ENCODE measurements at places on chromosomes 6 and 20. TPM values are rescaled to one million over a fixed set of nuclear protein-coding genes. Genes with fewer than 3 reads are reported as not detected.

- H3K4me1 ChIP-seq, result peaks cover 8% of the 10 kb centered on the region
- peak within 1 kb of the TSS; percentile 39 for H3K4me3 ChIP-seq
- peak; percentile 86 for DNase-seq
- H3K27me3 ChIP-seq, result peaks cover 44% of the 10 kb centered on the region
- H3K27ac ChIP-seq, result no peak within 1 kb of the TSS
These were observed at the start of gene TOX2 for GRCh38 chr20:43914311-43915210. TSS of gene TOX2 (plus strand) at chr20:43914852. CDS start at chr20:43914892, 40 bp downstream.

DNA sequence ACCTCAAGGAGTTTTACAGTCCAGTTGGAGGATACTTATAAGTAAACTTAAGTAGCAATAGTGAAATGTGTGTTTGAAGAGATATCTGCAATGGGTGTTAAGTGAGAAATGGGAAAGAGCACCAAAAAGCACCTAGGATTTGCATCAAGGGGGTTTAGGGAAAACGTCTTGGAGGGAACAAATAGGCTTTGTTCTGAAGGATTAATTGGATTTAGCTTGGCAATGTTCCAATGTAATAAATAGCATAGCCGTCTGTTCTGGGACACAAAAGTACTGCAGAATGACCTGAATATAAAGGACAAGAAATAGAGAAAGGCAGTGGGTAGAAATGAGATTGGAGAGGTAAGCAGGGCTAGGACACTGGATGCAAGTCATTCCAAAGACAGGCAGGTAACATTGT, 2.8 kb upstream of the MYO6 start:
- peaks cover 10% of the 10 kb centered on the region for H3K4me1 ChIP-seq
- H3K27ac ChIP-seq, result no peak overlapping the region
- H3K27me3 ChIP-seq, result no peaks in the 10 kb centered on the region
- no peaks in the 10 kb centered on the region for H3K36me3 ChIP-seq
- DNase-seq, result no peak
- H3K4me3 ChIP-seq, result no peak overlapping the region

- DNase-seq, result no peak
- H3K27ac ChIP-seq, result no peak overlapping the region
- H3K4me3 ChIP-seq, result no peak overlapping the region
- no peaks in the 10 kb centered on the region for H3K27me3 ChIP-seq
These were observed 135.3 kb downstream of the AKAP7 start for GRCh38 chr6:131270534-131270933.

GRCh38 chr6:107612762-107613415, 123.0 kb downstream of the SOBP start:
- H3K27me3 ChIP-seq, result no peaks in the 10 kb centered on the region
- no peaks in the 10 kb centered on the region for H3K4me1 ChIP-seq
- DNase-seq, result no peak
- no peaks in the 10 kb centered on the region for H3K36me3 ChIP-seq

- no peak overlapping the region for H3K27ac ChIP-seq
- H3K27me3 ChIP-seq, result no peaks in the 10 kb centered on the region
- no peak overlapping the region for H3K4me3 ChIP-seq
- no peaks in the 10 kb centered on the region for H3K36me3 ChIP-seq
- H3K4me1 ChIP-seq, result no peaks in the 10 kb centered on the region
These were observed 92.6 kb downstream of the DLL1 start for GRCh38 chr6:170198298-170198697.

DNA sequence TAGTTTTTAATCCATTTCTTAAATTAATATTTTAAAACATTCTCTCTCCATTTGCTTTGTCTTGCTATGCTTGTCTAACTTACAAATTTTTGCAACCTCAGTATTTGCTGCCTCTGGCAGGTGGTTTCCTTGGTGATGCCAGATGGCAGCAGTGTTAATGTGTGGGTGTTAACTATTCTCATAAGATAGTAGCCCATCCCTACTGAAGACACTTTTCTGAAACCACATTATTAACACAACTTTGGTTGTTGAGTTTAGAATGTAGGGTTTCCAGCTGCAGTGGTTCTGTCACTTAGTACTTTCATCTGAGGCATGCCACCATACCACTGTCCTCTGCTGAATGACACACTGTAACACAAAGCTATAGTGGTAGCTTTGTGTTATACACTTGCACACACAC, 75.1 kb downstream of the MYO6 start:
- H3K4me3 ChIP-seq, result no peak overlapping the region
- DNase-seq, result no peak
- no peak overlapping the region for H3K27ac ChIP-seq
- H3K4me1 ChIP-seq, result no peaks in the 10 kb centered on the region

DNA sequence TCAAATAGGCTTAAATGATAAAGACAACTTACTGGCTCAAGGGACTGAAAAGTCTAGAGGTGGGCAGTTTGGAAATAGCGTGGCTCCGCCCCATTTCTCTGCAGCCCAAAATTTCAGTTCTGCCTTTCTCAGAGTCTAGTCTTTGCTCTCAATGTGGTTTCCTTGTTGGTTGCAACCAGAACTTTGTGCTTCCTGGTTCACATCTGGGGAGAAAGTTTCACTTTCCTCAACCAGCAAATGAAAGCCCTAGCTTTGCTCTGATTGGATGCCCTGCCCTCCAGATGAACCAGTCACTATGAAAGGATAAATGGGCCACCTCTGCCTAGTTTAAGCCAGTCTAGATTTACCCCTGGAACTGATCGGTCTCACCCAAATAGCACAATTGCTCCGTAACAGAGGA, 14.9 kb downstream of the SYCP2L start:
- no peak for DNase-seq
- no peak overlapping the region for H3K4me3 ChIP-seq

GRCh38 chr6:126198631-126199030, 141.3 kb upstream of the CENPW start:
- no peaks in the 10 kb centered on the region for H3K36me3 ChIP-seq
- H3K4me3 ChIP-seq, result no peak overlapping the region
- DNase-seq, result no peak

DNA sequence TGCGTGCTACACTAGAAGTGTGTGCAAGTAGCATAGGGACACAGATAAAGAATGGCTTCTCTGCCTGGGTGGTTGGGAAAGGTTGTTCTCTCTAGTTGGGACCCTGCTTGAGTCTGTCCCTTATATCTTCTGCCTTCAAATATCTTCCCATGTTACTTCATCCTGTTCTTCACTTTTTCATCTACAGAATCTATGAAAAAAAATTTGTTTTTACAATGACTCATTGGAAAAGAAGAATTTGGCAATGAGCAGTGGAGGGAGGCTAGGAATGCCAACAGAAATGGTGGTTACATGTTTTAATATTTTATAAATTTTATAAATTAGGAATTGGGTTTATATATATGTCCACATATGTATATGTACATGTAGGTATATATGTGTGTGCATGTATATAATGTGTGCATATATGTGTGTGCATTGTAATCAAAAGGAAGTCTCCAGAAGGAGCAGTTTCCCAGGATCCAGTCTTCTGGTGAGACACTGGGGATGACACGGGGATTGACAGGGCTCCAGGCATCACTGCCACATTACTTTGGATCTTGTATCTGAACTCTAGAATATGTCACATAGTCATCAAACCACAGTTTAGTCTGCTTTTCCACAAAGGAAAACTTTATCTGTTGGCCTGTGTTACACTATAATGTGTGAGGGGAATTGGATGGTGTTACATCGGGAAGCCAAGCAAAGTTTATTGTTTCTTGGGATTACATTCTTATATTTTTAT, 75.3 kb upstream of the RIPOR2 start:
- H3K36me3 ChIP-seq, result no peaks in the 10 kb centered on the region
- H3K27me3 ChIP-seq, result no peaks in the 10 kb centered on the region
- peaks cover 79% of the 10 kb centered on the region for H3K4me1 ChIP-seq
- H3K27ac ChIP-seq, result no peak overlapping the region
- H3K4me3 ChIP-seq, result no peak overlapping the region
- DNase-seq, result no peak

DNA sequence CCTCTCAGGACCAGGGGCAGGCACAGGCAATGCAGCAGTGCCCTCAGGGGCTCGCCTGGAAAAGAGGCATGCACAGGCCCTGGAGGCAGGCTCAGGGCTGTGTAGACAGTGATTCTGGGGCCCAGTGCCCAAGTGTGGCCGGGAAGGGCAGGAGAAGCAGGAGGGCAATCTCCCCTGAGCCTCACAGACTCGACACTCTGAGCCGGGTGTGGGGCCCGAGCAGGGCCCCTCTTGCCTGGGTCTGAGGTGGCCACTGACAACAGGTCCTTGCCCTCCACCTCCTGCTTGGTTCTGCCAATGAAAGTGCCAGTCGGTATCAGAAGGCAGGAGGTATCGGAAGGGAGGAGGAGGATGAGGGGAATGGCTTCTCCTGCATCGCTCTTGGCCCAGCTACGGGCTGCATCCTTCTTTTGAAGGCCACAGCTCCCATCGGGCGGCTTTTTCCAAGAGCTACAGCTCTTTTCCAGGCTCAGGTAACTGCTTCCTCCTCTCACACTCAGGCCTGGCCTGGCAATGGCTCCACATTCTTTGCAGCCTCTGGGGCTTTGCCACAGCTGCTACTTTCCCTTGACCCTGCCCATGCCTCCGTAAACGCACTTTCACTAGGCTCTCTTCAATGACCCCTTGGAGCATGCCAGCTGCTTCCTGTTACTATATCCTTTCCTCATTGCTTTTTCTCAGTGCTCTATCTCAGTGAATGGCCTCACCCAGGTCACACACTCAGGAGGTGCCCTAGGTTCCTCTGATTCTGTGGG, 24.5 kb downstream of the GABRR2 start:
- no peak overlapping the region for H3K4me3 ChIP-seq
- no peaks in the 10 kb centered on the region for H3K27me3 ChIP-seq
- DNase-seq, result no peak
- H3K27ac ChIP-seq, result no peak overlapping the region

GRCh38 chr6:67219346-67219745, 1415.7 kb upstream of the ADGRB3 start:
- no peaks in the 10 kb centered on the region for H3K36me3 ChIP-seq
- H3K27me3 ChIP-seq, result no peaks in the 10 kb centered on the region
- H3K4me3 ChIP-seq, result no peak overlapping the region
- H3K27ac ChIP-seq, result no peak overlapping the region
- H3K4me1 ChIP-seq, result no peaks in the 10 kb centered on the region

GRCh38 chr6:8639928-8640649, 204.7 kb upstream of the SLC35B3 start:
- H3K36me3 ChIP-seq, result no peaks in the 10 kb centered on the region
- H3K27ac ChIP-seq, result no peak overlapping the region
- no peaks in the 10 kb centered on the region for H3K4me1 ChIP-seq
- no peaks in the 10 kb centered on the region for H3K27me3 ChIP-seq
- DNase-seq, result no peak

DNA sequence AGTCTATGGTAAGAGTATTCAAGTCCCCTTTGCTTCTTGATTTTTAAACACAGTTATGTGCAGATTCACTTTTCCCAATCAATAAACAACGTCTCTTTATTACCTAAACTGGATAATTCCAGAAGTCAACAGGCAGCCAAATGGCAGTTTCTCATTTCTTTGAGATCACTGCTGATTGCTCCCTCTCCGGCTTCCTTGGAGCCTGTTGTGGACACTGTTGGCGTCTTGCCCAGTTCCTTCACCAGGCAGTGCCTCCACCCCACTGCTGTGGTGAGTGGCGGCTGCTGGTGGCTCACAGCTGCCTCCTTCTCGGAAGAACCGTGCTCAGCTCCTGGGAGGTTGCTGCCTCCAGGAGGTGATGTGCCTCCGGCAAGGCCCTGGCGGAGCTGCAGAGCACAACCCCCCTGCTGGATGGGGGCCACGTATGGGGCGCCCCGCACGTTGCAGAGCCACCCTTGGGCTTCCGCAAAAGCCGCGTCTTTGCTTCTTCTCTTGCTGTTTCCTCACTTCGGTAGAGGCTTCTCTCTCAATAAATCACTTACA, 105.1 kb upstream of the CNKSR3 start:
- DNase-seq, result no peak
- H3K27ac ChIP-seq, result peak overlapping the region; percentile 39
- H3K4me1 ChIP-seq, result no peaks in the 10 kb centered on the region
- no peaks in the 10 kb centered on the region for H3K27me3 ChIP-seq

- no peaks in the 10 kb centered on the region for H3K36me3 ChIP-seq
- H3K27ac ChIP-seq, result no peak overlapping the region
- no peak for DNase-seq
- no peak overlapping the region for H3K4me3 ChIP-seq
- no peaks in the 10 kb centered on the region for H3K27me3 ChIP-seq
- no peaks in the 10 kb centered on the region for H3K4me1 ChIP-seq
These were observed 217.5 kb downstream of the TMEM200A start for GRCh38 chr6:130583268-130583667.

GRCh38 chr20:1389703-1390580, 2.9 kb downstream of the FKBP1A start:
- no peaks in the 10 kb centered on the region for H3K36me3 ChIP-seq
- no peak overlapping the region for H3K4me3 ChIP-seq
- no peaks in the 10 kb centered on the region for H3K27me3 ChIP-seq
- H3K4me1 ChIP-seq, result peaks cover 96% of the 10 kb centered on the region
- DNase-seq, result no peak

GRCh38 chr6:118186672-118187567, 279.9 kb downstream of the SLC35F1 start:
- H3K36me3 ChIP-seq, result no peaks in the 10 kb centered on the region
- H3K4me3 ChIP-seq, result no peak overlapping the region
- no peaks in the 10 kb centered on the region for H3K4me1 ChIP-seq
- DNase-seq, result no peak
- no peaks in the 10 kb centered on the region for H3K27me3 ChIP-seq
- peak overlapping the region; percentile 45 for H3K27ac ChIP-seq

DNA sequence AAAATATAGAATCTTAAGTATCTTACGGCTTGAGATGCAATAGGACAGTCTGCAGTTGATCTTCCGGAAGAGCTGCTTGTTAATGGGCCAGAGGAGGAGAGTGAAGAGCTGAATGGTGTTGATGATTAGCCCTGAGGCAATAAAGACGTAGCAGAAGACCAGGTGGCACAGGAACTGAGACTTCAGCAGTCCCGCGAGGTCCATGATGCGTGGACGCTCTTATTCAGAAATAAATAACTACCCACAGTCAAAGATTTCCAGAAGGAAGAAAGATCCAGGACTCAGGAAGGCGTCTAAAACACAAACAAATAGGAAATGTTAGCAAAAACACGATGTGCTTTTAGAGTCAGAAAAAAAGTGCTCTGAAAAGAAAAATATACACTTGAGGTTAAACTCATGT, 41.9 kb downstream of the AGPAT4 start:
- H3K4me1 ChIP-seq, result peaks cover 9% of the 10 kb centered on the region
- no peak overlapping the region for H3K27ac ChIP-seq
- H3K36me3 ChIP-seq, result no peaks in the 10 kb centered on the region
- no peak for DNase-seq

GRCh38 chr6:24963887-24964570, 28.3 kb upstream of the RIPOR2 start:
- peaks cover 30% of the 10 kb centered on the region for H3K4me1 ChIP-seq
- DNase-seq, result no peak
- H3K27me3 ChIP-seq, result no peaks in the 10 kb centered on the region
- no peaks in the 10 kb centered on the region for H3K36me3 ChIP-seq
- no peak overlapping the region for H3K27ac ChIP-seq
- no peak overlapping the region for H3K4me3 ChIP-seq

- peaks cover 61% of the 10 kb centered on the region for H3K4me1 ChIP-seq
- no peak for DNase-seq
- peak overlapping the region; percentile 78 for H3K27ac ChIP-seq
- no peak overlapping the region for H3K4me3 ChIP-seq
- no peaks in the 10 kb centered on the region for H3K27me3 ChIP-seq
- H3K36me3 ChIP-seq, result no peaks in the 10 kb centered on the region
These were observed 65.7 kb downstream of the CTCFL start for GRCh38 chr20:57459278-57459677.

- DNase-seq, result peak; percentile 82
- H3K27ac ChIP-seq, result peak overlapping the region; percentile 75
- peaks cover 99% of the 10 kb centered on the region for H3K27me3 ChIP-seq
- peak overlapping the region; percentile 82 for H3K4me3 ChIP-seq
- peaks cover 32% of the 10 kb centered on the region for H3K36me3 ChIP-seq
These were observed 955 bp downstream of the DLL1 start for GRCh38 chr6:170289951-170290295.

Gene PRDM1
- total RNA-seq, result 45.4 TPM

Gene RGS17
- total RNA-seq, result not detected

Gene MYLIP
- 55.5 TPM for total RNA-seq

Gene EYA4
- total RNA-seq, result 1.3 TPM

Gene PSORS1C1
- total RNA-seq, result not detected

Gene DSP
- total RNA-seq, result 22.0 TPM

Gene EMILIN3
- total RNA-seq, result not detected

Gene DPPA5
- not detected for total RNA-seq

Gene HUS1B
- 1.7 TPM for total RNA-seq
